ENCODE measurements at places on chromosomes 1 and 21.
A peak's percentile ranks its signal among the peaks of the same experiment; 100 is the strongest.

DNA sequence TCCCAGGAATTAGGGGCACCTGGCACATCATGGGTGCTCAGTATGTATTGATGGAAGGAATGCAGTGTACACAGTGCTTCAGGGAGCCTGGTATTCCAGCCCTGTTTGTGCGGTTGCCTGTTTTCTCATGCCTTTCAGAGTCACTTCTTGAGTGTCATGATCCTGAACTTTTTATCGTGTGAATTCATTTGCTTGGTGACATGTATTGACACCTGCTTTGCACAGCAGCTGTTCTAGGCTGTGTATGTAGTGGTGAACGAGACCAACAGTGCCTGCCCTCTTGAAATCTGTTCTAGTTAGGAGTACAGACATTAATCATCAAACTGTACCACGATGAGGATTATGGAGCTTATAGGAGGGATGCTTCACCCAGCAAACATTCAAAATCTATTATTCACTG is 6.1 kb downstream of the HTR6 start:
- DNase-seq: no peak

DNA sequence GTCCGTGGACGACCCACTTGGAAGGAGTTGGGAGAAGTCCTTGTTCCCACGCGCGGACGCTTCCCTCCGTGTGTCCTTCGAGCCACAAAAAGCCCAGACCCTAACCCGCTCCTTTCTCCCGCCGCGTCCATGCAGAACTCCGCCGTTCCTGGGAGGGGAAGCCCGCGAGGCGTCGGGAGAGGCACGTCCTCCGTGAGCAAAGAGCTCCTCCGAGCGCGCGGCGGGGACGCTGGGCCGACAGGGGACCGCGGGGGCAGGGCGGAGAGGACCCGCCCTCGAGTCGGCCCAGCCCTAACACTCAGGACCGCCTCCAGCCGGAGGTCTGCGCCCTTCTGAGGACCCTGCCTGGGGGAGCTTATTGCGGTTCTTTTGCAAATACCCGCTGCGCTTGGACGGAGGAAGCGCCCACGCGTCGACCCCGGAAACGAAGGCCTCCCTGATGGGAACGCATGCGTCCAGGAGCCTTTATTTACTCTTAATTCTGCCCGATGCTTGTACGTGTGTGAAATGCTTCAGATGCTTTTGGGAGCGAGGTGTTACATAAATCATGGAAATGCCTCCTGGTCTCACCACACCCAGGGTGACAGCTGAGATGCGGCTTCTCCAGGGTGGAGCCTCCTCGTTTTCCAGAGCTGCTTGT is 32.4 kb downstream of the PRMT2 start:
- DNase-seq: no peak

- no peak for DNase-seq
These were observed 16.9 kb downstream of the CRB1 start for GRCh38 chr1:197284966-197285365.

DNA sequence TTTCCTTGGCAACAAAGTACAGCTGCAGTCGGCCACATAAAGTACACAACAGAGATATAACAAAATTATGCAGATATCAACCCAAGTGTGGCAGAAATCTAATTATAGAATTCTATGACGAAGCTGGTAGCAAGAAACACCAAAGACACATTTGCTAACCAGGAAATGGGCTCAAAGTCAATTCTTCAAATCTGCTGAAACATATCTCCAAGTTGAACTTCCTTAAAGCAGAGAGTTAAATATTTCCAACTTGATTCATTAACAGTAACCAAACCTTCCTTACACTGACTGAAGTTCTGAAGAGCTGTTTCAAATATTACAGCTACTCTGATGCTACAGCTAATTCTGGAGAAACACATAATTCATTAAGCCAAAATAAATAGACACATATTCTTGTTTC is 67.6 kb upstream of the SDC3 start:
- no peak for DNase-seq

DNA sequence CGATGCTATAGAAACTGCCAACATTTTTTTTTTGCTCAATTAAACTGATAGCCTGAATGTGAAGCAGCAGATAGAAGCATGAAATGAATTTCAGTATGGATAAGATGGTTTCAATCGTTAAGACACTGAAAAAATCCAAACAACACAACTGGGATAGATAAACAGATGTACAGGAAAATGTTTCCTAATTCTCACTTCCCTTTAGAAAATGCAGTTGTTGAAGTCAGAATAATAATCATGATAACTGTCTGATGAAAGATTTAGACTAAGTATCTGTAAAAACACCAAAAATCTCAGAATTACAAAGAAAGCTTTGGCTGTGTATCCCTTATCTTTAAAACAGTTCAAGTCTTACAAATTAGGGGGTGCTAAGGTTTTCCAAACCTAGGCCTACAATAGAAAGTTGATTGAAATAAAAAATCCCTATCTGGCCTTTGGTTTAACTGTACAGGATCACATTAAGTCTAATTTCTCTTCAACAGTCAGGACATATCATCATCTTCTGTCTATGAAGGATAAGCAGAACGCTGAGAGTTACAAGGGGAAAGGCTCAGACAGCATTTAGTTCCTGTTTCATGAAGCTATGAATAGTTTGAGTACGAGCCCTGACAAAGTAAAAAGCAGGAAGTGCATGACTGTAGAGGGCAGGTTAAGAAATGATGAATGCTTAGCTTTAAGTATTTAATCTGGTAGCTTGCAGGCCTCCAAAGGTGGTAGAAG is 203.2 kb downstream of the APP start:
- DNase-seq: no peak

DNA sequence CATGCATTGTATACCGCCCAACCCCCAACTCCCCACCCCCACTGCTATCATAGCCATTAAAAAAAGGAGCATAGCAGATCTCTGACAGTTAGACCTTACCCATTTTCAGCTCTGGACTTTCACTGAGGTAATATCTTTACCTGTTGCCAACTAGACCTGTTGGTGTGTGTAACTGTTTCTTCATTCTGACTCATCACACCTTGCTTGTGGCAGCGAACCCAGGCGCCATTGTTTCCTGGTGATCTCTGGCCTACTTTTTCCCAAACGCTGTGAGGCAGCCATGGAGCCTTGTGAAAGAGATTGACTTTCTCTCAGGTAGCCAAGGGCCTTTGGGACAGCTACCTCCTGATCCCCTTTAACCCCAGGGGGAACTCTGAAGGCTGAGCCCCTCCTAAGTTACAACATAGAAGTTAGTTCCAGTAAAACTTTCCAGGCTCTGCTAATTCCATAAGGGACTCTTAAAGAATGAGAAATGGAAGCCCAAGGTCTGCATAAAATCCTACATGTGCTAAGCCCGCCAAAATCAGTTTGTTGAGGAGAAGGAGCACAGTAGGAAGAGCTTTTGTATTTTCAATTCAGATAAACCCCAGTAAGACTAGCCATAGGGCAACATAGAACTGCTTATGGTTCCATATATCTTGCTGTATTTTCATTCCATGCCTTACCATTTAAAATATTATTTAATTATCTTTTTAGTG is 196.1 kb upstream of the CAMK1G start:
- DNase-seq: no peak

GRCh38 chr21:45514311-45515021 is 27.8 kb downstream of the SLC19A1 start:
- DNase-seq: no peak

GRCh38 chr21:17789656-17790055 is 29.5 kb downstream of the C21orf91 start:
- peak; percentile 60 for DNase-seq

DNA sequence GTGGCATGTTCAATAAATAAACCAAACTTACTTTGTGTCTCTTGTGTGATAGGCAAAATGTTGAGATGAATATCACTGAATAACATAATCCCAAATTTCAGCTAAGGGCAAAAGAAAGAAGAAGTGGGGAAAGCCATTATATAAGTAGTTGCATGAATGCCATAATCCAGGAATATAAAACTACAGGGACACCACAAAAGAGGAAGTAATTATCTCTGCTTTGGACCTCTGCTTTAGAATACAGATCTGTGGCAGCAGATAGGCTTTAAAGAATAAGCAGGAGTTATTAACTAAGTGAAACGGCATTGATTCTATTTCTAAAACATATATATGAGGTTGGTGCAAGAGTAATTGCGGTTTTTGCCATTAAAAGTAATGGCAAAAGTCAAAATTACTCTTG is 288.5 kb upstream of the SNX7 start:
- DNase-seq: no peak
